Suprapubic skin (tissue), 4 donors: ENCODE measurements at places on chromosomes 7 and 10.
A peak's percentile ranks its signal among the peaks of the same experiment; 100 is the strongest.

DNA sequence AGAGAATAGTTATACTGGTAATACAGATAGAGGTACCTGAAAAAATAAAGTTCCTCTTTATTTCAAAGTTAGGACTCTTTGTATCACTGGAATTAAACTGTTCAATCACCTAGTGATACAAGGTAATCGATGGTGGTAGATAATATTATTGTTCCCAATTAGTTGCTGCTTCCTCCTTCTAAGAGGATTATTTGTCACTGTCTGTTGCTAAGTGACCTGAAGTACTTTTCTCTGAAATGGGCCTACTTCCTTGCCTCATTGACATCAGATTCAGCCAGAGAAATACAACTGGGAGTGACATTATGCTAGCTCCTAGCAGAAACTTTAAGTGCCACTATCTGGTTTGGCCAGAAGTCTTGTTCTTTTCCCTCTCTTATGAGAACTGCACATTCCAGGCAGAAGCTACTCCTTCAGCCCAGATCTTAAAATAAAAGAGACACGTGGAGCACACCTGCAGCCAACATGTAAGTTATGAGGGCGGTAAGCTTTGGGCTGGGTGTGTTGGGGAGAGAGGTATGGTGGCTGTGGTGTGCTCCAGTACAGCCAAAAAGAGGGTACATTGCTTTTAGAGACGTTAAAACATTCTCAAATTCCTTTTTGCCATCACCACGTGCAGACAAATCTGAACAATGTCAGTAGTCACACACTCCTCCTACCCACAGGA is 54.8 kb downstream of the MINDY3 start:
- no peak for DNase-seq

DNA sequence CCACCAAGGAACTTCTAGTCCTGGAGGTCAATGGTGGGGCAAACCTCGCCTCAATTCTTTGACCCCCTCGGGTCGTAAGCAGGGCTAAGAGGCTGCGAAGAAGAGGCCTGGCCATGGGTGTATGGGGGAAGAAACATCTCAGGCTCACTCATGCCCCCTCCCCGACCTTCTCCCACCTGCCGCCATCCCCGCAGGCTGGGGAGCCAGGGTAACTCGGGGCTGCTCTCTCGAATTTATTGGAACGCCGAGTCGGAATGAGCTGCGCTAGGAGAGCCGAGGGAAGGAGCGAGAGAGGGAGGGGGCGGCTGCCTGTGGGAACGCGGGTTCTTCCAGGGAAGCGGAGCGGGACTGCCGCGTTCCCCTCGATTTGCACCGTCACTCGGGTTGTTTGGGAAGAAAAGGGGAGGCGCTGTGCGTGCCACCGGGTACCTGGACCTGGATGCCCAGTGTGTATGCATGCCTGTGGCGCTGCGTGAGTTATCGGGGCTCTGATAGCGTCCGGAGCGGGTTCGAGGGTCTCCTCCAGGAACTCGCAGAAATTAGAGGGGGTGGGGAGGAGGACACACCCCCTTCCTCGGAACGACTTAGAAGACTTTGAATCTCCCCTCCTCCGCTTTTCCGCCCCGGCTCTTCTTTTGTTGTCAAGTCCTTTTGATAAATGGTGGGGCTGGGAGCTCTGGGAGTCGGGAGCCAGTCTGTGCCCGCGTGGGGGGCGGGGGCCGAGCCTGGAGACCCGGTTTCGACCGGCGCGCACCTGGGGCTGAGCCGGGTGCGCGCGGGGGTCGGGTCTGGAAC is 1.8 kb upstream of the ZNF503 start:
- no peak for DNase-seq

GRCh38 chr10:87841186-87841585 is 22.1 kb downstream of the KLLN start:
- no peak for DNase-seq

GRCh38 chr7:141454338-141454737 is 96.9 kb upstream of the AGK start:
- no peak for DNase-seq

DNA sequence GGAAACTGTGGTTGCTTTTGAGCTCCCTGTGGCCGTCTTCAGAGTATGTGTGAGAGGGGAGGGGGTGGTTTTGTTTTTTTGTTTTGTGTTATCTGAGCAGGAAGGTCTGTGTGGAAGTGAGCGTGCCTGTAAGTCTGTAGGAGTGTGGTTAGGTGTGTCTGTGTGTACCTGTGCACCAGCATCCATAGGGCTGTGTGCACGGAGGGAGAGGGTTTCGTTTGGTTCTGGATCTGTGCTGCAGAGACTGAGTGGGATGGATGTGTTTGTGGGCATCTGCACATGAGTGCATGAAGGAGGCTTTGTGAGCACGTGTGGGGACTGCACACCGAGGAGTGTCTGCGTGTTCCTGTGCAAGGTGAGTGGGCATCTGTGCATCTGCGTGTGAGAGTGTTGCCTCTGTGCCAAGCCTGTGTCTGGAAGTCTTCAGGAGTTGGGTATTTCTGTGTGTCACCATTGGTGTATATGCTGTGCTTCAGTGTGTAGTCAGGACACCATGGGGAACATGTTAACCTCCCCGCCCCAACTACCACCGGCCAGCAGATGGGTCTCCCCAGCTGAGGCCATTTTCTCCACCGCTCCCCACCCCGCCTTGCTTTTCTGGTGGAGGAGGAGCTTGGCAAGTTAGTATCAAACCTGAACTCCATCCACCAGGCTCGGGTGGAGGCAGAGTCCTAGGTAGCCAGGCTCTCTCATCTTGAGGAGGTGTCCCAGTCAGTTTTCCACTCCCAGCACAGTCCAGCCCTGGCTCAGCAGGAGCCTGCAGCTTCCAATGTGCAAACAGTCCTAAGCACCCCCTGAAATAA is 7.1 kb upstream of the TLX1 start:
- DNase-seq, result no peak

DNA sequence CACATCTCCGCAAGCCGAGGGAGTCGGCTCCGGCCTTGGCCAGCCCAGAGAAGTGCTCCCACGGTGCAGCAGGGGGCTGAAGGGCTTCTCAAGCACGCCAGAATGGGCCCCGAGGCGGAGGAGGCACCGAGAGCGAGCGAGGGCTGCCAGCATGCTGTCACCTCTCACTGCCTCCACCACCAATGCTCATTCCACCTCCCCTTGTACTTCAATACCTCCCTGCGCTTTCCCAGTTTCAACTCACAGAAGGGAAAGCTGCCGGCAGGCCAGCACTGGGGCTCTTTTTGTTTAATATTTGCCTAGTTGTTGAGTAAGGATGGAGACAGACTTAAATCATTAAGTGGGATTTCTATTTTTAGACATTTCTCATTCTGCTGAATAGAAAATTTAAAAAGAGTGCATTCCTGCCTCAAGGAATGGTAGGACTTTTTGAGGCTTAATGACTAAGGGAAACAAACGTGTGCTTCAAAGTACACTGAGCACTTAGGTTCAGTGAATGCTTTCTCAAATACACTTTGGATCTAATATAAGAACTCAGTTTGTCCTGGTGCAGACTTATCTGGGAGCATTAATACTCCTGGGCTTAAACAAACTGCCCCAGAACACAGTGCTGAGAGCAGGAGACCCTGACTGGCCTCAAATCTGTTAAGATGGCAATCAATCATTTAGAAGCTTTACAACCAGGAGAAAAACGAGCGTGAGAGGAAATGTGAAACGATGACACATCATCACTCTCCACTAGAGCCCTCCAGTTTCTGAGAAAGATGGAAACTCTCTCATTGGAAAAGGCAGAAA is 131.2 kb downstream of the RALA start:
- DNase-seq, result no peak

GRCh38 chr10:24414597-24414996 is 205.7 kb downstream of the KIAA1217 start:
- no peak for DNase-seq

- no peak for DNase-seq
These were observed 46.3 kb downstream of the INSYN2A start for GRCh38 chr10:127150136-127150535.

- peak; percentile 81 for DNase-seq
These were observed at the start of gene ECHDC3 for GRCh38 chr10:11742009-11742778. TSS of gene ECHDC3 (plus strand) at chr10:11742382. CDS start at chr10:11742577, 195 bp downstream.

- no peak for DNase-seq
These were observed 47.4 kb downstream of the GRB10 start for GRCh38 chr7:50735333-50735732.

DNA sequence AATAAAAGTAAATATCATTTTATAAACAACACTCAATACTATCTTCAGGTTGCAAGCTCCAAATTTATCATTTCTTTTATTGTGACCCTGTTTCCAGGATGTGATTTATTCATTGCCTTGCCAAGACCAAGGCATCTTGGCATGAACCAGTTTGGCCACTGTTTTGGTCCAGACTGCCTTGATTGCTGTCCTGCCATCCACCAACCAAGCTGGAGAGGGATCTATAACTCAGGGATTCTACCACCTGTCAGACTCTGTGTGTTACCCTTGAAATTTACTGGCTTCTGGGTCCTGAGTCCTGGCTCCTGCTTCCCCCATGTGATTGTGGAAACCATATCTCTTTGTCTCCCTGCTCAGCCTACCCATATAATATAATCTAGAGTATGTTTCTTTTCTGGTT is 343.0 kb downstream of the GPAM start:
- no peak for DNase-seq

DNA sequence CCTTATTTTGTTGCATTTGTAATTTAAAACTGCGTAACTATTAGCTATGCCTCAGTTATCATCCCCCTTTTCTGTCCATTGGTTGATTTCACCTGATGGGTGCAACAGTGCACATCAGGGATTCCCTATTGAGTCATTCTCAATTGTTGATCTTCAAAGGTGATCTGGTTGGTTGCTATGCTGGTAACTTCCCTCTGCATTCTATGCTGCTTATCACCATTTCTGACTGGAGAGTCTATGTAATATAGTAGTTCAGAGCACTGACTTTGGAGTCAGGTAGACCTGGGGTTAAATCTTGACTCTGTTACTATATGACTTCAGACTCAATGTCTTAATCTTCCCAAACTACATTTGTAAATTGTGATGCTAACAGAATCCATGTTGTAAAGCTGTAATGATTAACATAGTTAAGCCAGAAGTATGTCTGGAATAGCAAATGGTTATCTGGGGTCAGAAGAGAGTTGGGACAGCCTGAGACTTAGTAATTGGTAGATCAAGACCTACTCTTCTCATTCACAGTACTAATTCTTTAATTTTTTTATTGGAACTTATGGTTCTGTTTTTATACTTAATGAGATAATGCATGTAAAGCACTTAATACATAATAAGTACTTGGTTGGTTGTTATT is 38.1 kb downstream of the EXOC6 start:
- no peak for DNase-seq

GRCh38 chr7:67463316-67463715 is 466.7 kb downstream of the TYW1 start:
- DNase-seq, result no peak

GRCh38 chr10:5927306-5927705 is 37.3 kb downstream of the FBH1 start:
- no peak for DNase-seq

DNA sequence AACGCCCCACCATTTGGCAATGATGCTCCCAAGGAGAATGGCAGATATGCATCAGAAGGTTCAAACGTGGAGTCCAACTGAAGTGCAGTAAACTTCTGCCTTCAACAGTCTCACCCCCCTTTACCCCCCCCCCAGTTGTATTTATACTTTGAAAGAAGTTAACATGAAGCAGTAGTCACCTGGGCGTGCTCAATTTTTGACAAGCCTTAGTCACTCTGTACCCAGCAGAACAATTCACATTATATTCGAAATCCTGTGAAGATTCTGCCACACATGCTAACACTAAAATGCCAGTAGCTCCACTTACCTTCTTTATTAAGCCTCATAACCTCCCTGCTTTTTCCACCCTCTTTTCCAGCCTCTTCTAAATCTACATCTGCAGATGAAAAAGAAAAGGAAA is 894 bp downstream of the ATXN7L1 start:
- no peak for DNase-seq

DNA sequence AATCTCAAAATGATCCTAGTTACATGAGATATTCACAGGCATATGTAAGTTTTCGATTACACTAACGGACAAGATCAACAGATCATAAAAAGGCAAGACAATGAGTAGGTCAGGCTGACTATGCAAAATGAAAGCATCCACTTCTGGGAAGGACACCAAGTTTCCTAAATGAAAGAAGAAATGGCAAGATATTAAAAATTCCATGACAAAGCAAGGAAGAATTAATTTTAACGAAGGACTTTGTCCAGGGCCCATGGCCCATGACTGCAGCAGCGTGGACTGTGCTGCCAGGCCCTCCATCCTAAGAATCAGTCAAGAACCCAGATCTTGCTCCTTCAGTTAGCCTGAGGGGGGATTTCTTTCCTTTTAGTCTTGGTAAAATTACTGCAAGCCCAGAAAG is 182.4 kb upstream of the FRMD4A start:
- DNase-seq, result no peak

GRCh38 chr10:843703-844102 is 87.8 kb downstream of the LARP4B start:
- no peak for DNase-seq

- no peak for DNase-seq
These were observed 21.5 kb upstream of the ZNF800 start for GRCh38 chr7:127413962-127414361.

DNA sequence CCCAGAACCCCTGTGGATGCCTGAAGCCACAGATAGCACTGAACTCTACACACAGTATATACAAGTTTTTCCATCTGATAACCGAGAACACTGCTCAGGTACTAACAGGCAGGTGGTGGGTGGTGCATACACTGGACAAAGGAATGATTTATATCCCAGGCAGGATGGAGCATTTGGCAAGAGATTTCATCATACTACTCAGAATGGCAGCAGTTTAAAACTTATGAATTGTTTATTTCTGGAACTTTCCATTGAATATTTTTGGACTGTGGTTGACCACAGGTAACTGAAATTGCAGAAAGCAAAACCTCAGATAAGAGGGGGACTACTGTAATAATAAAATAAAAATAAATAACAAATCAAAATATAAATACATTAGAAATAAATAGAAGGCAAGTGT is 10.9 kb upstream of the KCNMA1 start:
- DNase-seq, result no peak

DNA sequence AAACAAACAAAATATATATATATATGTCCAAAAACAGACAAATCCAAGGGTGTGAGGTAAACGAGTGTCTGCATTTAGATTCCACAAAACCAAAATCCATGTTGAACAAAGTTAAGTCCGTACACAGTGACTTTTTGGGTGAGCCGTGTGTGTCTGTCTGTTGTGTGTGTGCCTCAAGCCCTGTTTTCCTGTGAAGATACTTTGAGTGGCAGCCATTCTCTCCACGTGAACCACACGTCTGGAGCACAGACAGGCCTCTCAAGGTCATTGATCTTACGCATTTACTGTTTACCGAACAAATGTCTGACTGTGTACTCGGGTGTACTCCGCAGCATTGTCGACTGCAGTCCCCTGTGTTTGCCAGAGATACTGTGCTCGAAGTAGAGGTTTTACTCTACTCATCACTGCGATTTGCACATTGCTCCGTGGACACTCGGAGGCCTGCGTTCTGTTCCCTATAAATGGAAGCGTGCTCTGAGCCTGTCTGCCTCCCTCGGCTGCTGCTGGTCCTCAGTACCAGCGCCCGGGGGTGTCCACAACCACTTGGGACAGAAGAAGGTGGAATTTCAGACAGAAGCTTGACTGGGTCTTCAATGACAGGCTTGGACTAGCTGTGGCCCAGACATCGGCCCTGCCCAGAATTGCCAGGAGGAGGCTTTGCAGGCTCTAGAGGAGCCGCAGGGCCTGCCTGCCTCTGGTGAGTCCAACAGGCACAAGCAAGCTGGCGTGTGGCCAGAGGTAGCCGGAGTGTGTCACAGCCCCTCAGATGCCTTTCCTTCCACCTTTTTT is 22.1 kb downstream of the CYP17A1 start:
- DNase-seq, result no peak

- no peak for DNase-seq
These were observed 33.1 kb downstream of the SLC18A2 start for GRCh38 chr10:117273980-117274379.
